Stimulated activated effector memory CD8-positive, alpha-beta T cell treated with anti-CD3 and anti-CD28 coated beads, Interleukin-12 subunit alpha, Interleukin-12 subunit beta, amount 100 ng/mL, for 72 hours (primary cell): ENCODE measurements at places on chromosomes 16 and 17.
A peak's percentile ranks its signal among the peaks of the same experiment; 100 is the strongest.

DNA sequence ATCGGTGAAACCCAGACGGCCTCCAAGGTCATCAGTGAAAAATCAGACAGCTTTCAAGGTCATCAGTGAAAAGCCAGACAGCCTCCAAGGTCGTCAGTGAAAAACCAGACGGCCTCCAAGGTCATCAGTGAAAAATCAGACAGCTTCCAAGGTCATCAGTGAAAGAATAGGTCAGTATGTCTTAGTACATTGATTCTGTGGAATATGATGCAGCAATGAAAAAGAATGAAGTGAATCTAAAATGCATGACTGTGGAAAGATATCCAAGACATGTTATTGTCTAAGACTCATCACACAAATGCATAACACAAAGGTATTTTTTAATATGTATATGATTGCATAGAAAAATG is 72.5 kb downstream of the CMIP start:
- no peak for DNase-seq

GRCh38 chr16:47699106-47699505 is 238.0 kb downstream of the PHKB start:
- no peak for DNase-seq

GRCh38 chr17:13597723-13598347 is 3.9 kb downstream of the HS3ST3A1 start:
- no peak for DNase-seq

DNA sequence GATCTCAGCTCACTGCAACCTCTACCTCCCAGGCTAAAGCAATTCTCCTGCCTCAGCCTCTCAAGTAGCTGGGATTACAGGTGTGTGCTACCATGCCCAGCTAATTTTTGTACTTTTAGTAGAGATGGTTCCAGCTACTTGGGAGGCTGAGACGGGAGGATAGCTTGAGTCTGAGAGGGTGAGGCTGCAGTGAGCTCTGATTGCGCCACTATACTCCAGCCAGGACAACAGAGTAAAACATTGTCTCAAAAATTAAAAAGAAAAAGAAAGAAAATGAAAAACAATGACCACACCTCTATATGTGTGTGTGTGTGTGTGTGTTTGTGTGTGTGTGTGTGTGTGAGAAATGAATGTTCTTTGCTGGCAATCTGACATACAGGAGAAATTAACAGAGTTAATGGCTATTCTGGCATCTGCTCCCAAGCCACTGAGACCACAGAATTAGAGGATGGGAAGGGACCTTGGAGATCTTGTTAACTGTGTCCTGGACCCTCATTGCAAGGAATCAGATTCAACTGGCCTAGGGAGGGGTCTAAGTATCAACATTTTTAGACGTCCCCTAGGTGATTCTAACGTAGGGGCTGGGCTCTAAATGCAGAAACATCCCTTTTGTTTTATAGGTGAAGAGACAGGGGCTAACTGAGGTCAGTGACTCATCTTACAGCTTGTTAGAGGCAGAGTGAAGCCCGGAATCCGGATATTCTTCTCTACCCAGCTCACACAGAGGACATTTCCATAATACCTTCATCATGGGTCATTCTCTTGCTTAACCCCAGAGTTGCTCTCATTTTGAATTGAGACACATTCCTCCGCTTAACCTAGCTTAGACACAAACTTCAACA is 16.4 kb upstream of the MARCHF10 start:
- DNase-seq = no peak

- no peak for DNase-seq
Measured at GRCh38 chr16:25344006-25344405, 86.4 kb upstream of the ZKSCAN2 start.

- no peak for DNase-seq
Measured at GRCh38 chr17:6439951-6440350, 4.3 kb upstream of the PIMREG start.

DNA sequence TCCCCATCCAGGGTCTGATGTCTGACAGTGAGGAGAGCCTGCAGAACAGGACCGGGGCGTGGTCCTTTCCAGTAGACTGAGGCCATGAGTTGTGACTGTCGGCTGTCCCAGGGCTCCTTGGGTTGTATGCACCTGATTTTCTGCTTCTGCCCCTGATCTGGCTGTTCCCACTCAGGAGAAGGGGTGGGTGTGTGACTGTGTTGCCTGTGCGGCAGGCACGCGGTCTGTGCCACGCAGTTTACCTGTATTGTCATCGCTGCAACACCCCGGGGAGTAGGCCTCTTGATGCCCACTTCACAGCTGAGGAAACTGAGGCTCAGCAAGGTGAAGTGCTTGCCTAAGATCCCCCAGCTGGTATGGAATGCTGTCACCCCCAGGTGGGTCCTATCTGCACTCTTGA is 1.4 kb downstream of the CRISPLD2 start:
- no peak for DNase-seq

DNA sequence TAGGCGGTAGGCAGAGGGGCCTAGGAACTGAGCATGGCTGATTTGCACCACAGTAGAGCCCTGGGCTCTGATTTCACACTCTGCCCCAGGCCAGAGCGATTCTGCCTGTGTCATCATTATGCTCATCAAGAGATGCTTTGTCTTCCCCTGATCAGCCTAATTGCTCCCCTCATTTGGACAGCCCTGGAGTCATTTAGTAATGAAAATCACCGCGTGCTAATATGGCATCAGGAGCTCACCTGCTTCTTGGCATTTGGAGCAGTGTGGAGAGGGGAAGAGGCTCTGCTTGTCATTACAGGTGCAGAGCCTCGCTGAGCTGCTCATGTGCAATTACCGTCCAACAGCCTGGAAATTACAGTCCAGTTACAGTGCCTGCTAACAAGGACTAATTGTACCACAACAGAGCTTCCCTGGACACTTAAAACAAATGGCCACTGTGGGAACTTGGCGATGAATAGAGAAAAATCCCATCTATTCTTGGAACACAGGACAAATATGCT is 157.1 kb upstream of the WSCD1 start:
- no peak for DNase-seq

DNA sequence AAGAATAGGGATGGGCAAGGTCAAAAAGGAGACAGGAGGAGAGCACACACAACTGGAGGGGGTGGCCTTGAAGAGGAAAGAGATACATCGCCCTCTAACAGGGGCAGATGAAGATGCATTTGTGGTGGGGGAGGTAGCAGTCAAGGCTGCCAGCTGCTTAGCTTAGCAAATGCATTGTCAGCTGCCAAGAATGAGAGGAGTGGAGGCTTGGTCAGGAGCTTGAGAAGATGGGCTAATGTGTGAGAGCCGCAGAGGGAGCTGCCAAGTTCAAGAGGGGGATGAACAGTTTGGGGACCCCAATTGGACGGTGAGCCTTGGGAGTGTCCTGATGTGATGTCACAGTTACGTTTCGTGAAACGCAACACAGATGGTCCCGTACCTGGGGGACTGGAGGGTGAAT is 28.9 kb upstream of the GNA13 start:
- no peak for DNase-seq

GRCh38 chr17:29237476-29238132 is 9.1 kb upstream of the CRYBA1 start:
- DNase-seq = no peak

- no peak for DNase-seq
Measured at GRCh38 chr16:51034481-51035109, 116.5 kb downstream of the SALL1 start.

DNA sequence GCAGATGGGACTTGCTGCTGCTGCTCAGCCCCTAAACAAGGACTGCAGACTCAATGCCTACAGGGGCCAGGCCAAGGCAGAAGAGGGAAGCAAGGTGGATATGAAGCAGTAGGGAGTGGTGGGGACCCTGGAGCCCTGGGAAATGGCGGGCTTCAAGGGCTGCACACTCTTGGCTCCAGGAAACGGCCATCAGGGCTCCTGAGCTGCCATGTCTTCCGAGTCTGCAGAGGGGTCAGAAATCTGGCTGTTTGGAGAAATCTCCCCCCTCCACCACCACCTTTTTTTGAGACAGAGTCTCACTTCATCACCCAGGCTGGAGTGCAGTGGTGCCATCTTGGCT is 169.1 kb downstream of the KATNIP start:
- no peak for DNase-seq

DNA sequence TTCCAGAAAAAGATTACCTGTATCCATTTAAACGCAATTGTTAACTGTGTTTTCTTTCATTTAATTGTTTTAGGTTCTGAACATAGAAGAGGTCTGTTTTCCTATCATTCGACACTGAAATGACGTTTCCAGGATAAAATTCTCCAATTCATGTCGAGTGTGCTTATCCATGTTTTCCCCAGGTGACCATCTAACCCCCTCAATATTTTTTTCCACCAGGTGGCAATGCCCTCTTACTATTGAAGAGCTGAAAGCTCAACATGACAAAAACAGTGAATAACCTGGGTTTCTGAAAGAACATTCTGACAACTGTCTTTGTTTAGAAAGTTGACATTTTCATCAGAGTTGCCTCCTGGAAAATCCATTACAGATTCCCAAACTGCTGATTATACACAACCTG is 948.7 kb downstream of the KCNJ2 start:
- no peak for DNase-seq

DNA sequence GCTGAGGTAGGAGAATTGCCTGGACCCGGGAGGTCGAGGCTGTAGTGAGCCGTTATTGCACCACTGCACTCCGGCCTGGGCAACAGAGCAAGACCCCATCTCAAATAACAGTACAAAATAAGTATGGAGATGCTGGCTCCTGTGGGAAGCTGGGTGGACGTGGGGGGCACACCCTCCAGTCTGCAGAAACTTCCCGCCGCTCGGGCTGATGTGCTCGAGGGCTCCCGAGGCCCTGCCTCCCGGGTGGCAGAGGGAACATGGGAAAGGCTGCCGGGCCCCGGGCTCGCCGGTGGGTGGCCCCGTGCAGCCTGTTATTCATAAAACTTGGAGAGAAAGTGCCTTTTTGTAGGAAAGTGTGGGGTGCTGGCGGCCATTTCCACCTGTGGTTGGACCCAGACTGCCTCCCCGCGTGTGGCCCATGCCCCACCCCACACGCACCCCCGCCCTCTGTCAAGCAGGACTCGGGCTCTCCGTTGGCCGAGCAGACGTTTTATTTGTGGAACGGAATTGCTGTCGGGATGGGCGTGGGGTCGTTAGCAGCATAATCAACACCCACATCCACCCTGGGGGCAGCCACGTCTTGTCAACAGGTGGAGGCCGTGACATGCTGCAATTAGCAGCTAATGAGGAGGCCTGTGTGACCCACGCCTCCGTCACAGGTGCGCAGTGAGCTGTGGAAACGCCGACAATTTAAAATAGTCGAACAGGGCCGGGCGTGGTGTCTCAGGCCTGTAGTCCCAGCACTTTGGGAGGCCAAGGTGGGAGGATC is 7.4 kb upstream of the CIAO3 start:
- DNase-seq = no peak

DNA sequence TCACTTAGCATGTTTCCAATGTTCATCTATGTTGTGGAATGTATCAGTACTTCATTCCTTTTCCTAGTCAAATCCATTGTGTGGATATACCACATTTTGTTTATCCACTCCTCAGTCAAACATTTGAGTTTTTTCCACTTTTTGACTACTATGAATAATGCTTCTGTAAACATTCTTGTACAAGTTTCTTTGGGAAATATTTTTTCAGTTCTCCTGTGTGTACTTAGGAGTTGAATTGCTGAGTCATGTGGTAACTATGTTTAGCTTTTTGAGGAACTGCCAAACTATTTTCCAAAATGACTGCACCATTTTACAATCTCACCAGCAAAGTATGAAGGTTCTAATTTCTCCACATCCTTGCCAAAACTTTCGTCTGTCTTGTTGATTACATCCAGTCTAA is 223.7 kb upstream of the AXIN2 start:
- DNase-seq = no peak

DNA sequence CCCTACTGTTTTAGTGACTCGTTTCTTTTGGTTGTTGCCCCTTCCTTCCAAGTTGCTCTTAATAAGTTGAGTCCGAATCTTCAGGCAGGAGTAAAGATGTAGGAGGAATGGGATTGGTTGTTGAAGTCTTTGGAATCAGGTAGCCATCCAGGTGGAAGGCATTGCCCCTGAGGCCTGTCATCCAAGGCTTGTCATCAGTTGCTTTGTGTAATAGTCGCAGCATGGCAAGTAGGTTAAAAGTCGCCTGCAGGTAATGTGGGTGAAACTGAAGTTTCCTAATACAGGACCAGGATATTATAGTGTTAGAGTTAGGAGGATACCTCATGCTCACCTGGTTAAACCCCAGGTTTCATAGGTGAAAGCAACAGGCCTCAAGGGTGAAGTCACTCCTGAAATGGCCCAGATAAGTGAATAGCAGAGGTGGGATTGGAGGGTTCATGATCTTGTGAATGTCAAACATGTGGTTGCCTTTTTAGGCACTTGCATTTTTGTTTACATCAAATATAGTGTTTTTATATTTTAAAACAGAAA is 934 bp downstream of the PCTP start:
- no peak for DNase-seq

DNA sequence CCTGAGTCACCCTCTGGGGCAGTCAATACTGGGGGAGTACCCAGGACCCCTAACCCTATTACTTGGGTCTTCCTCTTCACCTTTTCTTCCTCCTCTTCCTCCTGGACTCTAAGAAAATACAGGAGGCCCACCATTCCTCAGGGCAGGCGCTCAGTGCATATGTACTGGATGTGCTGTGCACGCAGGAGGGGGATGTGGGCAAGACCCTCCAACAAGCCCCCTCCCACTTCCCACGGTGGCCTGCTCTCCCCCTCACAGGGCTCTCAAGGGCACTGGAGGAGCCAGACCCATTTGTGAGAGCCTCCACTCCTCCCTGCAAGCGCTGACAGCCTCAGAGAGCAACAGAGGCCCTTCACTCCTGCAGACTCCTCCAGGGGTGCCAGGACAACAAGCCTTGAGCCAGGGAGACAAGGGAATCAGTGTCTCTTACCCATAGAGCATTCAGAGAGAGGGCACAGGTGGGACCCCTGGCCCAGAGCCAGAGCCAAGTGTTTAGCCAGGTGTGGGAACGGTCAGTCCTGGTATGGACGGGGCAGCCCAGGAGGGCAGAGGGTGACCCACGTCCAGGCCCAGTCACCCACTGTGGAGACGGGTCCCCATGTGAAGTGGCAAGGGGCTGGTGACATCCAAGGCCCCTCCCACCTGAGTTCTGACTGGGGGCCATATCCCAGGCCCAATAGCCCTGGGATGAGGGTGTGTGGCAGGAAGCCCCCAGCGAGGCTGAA is 27.3 kb upstream of the KSR1 start:
- no peak for DNase-seq

- DNase-seq = peak; percentile 54
Measured at GRCh38 chr16:68356249-68356918, 45.6 kb downstream of the PRMT7 start.

DNA sequence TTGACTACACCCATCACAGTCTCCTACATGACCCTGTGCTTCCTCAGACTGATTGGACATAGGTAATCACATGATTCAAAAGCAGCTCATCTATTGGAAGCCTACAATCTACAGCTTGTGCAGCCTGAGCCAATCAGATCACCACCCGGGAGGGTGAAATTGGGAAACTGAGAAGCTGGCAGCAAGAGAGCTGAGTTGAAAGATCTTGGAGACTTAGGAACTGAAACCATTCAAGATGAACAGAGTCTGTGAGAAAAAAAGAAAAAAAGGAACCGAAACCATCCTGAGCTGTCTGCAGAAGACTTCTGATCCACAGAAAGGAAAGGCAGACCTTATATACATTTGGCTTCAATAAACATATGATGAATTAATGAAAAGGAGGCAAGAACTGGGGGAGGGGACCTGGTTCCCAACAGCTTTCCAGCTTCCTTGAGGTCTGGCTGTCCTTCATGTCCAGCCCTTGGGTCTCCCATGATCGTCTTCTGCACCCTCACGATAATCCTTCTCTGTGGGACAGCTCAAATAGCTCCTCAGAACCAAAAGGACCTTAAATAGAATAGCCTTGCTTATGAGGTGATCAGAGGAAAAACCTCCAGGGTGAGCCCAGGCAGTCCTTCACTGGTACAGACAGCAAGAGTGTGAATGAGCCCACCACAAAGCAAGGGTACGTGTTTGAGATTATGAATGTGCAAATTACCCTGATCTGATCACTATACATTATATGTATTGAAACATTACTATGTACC is 32.6 kb downstream of the PLXDC1 start:
- no peak for DNase-seq
